ENCODE measurements at places on chromosomes 1 and 21.

DNA sequence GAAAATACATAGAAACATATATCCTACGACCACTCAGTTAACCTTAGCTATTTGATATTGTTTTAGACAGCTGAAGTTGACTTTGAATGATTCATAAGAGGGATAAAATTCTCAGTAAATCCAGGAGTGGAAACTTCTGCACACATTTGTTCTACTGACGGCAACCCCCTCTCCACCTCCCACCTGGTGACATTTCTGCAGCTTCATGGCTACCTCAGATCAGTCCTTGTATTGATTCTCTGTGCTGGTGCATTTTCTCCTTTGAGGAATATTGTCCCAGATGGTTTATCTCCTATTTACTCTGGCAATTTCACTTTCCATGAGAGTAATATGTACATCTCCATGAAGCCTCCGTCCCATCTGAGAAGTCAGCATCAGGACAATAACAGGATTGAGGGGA lies 57.7 kb upstream of the COA6 start:
- no peak for DNase-seq

DNA sequence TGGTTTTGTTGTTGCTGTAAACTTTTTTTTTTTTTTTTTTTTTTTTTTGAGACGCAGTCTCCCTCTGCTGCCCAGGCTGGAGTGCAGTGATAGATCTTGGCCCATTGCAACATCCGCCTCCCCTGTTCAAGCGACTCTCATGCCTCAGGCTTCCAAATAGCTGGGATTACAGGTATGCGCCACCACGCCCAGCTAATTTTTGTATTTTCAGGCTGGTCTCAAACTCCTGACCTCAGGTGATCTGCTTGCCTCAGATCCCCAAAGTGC lies 78.9 kb upstream of the SLC45A1 start:
- DNase-seq, result no peak

- no peak for DNase-seq
Measured at GRCh38 chr1:219062161-219062560, 111.5 kb upstream of the LYPLAL1 start.

DNA sequence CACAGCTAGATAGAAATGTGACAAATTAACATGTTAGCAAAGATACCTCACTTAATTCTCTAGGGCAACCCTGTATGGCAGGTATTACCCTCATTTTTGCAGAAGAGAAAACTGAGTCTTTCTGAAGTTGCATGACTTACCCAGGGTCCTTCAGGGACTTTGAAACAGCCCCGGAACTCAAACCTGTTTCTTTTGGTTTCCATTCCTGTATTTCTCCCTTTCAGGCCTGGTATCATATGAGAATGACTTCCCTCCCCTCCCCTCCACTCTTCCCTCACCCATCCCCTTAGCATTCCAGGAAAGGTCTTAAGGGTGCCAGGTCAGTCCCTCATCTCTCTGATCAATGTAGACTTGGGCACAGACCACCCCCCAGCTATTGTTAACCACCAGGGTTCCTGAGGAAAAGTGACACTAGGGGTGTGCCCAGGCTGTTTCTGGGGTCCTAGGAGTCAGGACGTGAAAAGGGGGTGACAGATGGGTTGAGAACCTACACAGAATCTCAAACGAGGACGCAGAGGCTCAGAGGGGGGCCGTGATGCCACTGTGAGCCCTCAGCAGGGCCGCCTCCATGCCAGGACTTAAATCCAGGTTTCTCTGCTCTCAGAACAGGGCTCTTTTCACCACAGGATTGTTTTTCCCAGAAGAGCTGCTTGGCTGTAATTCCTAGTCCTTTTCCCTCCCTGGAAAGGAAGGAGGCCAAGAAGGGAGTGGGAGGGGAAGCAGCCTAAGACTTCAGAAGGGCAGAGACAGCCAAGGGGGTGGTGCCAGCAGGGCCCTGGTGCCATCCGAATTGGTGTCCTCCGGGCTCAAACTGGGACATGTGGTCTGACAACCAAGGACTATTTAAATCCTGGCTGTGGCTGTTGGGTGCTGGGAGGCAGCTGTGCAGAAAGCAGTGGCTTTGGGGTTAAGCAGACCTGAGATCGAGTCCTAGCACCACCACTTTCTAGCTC lies 2.1 kb upstream of the WASF2 start:
- DNase-seq, result no peak

- no peak for DNase-seq
Measured at GRCh38 chr21:45056296-45056904, 18.0 kb upstream of the ADARB1 start.

GRCh38 chr1:209621741-209622655 lies 30.2 kb downstream of the LAMB3 start:
- no peak for DNase-seq

DNA sequence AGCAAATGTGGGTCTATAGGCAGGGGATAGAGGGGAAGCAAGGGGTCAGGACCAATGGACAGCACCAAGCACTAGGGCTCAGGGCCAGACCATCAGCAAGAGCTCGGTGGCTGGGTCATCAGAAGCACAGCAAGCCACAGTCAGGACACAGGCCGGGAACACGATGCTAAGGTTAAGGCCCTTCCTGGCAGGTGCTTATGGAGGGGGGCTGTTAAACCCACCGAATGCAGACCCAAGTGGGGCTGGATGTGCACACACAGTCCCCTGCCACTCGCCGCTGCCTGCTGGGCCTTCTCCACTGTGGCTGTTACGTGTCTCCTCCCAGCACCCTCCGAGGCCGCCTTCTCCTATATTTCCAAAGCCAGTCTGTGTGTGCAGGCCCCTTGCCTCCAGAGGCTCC lies 220.1 kb downstream of the TOMM20 start:
- DNase-seq, result no peak

DNA sequence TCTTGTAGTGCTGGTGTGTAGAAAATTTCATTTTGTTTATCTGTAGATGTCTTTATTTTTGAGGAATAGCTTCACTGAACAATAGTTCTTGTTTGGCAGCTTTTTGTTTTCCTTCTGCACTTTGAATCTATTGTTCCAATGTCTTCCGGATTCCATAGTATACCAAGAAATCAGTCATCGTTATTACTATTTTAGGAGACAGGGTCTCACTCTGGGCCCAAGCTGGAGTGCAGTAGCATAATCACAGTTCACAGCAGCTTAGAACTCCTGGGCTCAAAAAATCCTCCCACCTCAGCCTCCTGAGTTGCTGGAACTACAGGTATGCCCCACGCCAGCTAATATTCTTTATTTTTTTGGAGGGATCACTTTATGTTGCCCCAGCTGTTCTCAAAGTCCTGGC lies 67.7 kb upstream of the RGS2 start:
- DNase-seq, result no peak

- DNase-seq, result no peak
Measured at GRCh38 chr1:172167796-172168596, 252.5 kb upstream of the C1orf105 start.

GRCh38 chr1:21337928-21338572 lies 47.8 kb upstream of the ECE1 start:
- no peak for DNase-seq

DNA sequence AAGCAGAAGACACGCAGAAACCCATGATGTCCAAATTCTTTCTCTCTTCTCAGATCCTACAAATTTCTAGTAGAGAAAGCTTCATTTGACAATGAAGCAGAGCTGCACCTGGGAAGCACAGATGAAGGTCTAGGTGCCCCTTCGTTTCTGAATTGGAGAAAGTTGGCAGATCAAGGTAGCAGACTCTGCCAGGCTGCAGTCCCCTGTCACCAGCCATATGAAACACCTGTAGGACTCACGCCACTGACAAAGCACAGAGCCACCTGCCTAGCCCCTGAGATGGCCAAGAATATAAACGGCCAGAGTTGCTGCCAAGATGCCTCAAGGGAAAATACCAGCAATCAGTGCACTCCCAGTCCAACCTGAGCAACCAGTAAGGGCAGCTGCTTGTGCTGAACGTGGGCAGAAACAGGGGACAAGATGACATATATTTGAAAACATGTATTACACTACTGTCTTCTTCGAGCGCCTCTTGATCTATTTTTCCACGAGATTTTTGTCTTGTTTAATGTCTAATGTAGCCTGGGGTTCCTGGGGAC lies 20.6 kb upstream of the PLEKHA6 start:
- no peak for DNase-seq

DNA sequence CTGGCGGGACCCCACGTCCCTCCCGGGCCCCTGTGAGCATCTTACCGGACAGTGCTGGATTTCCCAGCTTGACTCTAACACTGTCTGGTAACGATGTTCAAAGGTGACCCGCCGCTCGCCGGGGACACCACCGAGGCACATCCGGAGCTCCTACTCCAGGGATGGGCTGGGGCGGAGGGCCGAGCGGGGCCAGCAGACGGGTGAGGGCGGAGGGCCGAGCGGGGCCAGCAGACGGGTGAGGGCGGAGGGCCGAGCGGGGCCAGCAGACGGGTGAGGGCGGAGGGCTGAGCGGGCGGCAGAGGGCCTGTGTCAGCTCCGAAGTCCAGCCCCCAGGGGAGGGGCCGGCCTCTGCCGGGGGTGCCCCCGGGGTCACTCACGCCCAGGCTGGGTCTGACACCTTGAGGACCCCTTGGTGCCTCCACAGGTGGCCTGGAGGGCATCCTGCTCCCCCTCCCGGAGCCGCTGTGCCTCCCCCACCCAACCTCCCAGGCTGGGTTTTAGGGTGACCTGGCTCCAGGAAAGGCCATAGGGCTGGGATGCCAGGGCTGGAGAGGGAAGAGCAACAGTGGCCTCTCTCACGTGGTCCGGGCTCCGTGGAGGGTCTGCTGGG lies 5.7 kb upstream of the TTLL10 start:
- DNase-seq, result no peak

- DNase-seq, result no peak
Measured at GRCh38 chr1:209010475-209011230, 572.9 kb upstream of the CAMK1G start.

DNA sequence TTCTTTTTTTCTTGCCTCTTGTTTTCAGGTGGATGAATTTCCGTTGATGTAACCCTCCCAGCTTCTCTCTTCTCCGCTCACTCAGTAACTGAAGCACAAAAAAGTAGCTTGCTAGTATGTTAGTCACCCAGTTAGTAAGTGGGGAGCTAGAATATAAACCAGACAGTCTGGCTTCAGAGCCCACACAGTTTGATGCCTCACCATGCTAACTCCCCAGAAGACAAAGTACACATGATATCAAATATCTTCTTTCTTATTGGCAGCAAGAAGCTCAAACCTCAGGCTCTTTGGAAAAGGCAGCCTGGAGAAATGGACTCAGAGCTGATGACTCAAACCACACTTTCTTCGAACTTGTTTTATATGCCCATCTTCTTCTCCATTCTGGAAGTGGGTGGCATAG lies 187.5 kb upstream of the PLXNA2 start:
- DNase-seq, result no peak

Measured in activated CD8-positive, alpha-beta memory T cell treated with anti-CD3 and anti-CD28 coated beads for 4 hours (primary cell).